ENCODE measurements at places on chromosomes 3 and 15.

DNA sequence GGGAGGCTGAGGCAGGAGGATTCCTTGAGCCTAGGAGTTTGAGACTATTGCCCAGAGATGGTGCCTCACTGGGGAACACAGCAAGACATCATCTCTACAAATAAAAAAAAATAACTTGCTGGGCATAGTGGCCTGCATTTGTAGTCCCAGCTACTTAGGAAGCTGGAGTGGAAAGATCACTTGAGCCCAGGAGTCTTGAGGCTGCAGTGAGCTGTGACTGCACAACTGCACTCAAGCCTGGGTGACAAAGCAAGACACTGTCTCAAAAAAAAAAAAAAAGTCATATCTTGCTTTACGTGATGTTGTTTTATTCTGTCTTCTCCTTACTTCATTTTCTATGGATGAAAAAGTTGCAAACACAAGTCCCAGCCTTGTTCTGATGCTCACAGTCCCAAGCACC is 14.1 kb downstream of the GATM start:
- no peak for DNase-seq

DNA sequence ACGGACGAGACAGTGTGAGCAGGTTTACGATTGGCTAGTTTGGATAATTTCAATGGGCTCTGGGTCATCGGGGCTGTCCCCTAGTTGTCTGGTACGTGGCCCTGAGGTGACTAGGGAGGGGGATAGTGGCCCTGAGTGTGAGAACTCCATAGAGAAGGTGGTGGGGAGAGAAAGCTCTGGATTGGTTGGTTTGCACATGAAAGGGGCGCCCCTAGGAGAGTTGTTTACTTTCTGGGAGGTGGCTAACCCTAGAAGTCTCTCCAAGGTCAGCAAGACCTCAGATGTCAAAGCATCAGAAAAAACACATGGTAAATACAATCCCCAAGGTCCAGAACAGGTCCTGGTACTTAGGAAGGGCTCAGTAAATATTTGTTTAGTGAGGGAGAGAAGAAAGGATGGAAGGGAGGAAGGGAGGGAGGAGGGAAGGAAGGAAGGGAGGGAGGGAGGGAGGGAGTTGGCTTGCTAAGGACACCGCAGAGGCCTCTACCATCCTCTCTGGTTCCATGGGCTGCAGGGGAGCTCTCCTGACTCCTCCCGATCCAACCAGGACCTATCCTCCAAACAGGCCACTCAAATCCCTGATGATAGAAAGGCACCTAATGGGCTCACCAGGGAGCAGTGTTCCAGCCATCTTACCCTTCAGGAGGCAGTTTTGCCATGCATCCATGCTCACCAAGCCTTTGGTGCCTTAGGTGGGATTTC is 3.0 kb upstream of the TRH start:
- no peak for DNase-seq

GRCh38 chr3:154775821-154776548 is 304.1 kb upstream of the MME start:
- DNase-seq, result no peak

- DNase-seq, result no peak
Measured at GRCh38 chr15:48627260-48627940, 18.1 kb downstream of the FBN1 start.

- no peak for DNase-seq
Measured at GRCh38 chr3:159950156-159950898, 38.3 kb upstream of the IL12A start.

DNA sequence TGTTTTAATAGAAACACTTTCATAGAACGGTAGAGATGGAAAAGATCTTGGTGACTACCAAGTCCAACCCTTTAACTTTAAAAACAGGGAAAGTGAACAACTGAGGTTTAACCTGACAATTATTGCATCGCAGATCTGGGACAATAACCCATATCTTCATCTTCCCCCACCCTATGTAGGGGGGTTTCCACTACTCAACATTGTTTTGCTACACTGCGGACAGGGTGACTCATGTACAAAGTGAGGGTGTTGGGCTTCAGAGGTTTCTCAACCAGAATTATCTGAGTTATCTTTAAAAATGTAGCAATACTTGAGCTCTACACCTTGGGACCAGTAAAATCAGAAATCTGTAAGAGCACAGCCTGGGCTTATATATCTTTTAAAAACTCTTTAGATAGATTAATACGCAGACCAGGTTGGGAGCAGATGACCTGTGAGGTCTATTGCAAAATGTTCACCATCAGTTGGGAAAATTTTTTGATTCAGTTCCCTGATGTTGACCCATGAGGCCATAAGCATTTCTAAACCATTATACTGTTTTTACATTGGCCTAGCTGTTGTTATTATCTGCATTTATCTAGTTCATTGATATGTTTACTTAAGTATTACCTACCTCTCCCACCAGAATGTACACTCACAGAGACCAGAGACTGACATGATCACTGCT is 103.6 kb upstream of the ICE2 start:
- DNase-seq, result no peak

Measured in NCI-H1694 treated with DMSO at 0.1 percent for 48 hours (cell line).